ENCODE measurements at places on chromosomes 6 and 20.

GRCh38 chr6:165755583-165755982 lies 92.5 kb upstream of the PDE10A start:
- DNase-seq, result no peak

DNA sequence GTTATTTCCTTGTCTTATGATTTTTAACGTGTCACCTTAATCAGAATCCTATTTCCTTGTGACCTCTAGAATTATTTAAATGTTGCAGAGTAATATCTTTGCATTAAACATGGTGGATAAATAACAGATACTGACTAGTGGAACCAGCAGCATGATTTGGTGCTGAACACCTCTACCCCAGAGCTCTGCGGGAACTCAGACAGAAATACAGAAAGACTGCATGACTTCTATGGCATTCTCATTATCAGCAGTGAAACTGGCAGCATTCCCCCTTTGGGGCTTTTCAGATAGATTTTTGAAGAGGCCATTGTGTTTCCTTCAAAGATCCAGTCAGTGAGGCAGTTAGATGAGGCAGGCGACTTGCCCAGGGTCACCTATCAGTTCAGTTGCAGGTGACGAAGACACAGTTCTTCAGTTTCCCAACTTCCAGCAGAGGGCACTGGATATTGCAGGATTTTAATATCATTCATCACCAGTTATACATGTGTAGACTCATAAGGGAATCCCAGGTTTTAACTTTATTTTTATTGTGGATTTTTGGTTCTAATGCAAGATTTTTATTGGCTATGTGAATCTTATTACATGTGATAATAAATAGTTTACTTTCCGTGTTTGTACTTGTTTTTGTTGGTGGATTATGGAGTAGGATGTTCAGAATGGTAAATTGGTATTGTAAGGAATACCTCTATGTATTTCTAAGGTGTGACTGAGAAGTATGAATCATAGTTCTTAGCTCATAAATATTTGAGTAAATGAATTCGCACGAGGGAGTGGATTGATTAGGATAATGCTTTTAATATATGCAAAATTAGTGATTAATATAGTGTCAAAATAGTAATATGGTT lies 81.3 kb downstream of the AFDN start:
- peak; percentile 38 for DNase-seq

DNA sequence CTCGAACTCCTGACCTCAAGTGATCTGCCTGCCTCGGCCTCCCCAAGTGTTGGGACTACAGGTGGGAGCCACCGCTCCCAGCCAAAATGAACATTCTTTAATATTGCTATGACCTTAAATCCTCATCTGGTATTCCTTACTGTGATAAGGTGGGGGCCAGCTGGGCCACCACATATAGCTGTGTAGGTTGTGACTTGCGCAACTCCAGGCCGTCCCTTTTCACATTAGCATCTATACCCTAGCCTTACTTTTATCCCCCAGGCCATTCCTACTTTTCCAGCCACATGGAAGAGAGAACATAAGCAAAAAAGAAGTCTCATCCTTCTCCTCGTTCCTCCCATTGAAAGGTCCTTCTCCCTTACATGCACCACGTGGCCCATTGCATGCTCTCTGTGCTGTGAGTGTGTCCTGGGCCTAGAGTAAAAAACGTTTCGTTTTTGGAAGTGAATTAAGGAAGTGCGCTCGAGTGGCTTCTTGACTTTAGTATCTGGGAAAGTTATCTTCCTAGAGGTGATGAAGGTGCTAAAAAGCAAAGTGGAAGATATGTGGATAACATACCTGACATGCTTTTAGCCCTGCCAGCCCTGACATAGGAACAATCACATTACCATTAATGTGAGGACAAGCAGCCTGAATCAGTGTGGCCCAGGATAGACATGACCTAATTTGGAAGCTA lies 56.8 kb upstream of the KIF13A start:
- no peak for DNase-seq

DNA sequence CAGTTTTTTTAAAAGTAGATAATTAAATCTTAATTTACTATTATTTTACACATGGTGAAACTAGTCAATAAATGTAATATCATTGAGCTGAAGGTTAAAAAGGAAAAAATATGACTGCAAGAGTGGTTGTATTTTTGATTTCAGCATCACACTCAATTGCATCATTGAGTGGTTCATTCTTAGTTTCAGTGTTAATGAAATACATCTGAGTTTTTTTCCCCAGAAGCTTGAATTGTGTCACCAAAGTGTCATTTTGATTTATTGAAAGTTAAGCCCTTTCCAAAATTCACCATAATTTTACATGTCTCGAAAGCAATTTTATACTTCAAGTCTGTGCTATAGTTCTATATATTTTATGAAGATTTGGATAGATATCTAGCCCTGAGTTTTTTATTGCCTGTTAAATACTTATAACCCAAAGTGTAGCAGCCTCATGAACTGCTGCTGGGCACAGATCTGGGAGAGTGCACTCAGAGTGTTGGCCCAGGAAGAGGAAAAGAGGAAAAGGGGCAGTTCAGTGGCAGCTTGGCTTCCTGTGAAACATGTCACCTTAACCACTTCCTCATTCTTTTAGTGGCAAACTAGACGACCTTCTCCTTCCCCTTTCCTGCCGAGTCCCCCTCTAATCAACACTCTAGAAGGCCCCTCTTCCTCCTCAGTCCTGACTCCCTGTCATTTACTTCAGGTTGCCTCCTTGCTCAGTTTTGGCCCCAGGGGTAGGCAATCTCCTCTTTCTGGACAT lies 140.7 kb downstream of the ESR1 start:
- DNase-seq, result peak; percentile 9

- no peak for DNase-seq
Observed at GRCh38 chr6:167946007-167946406, 51.5 kb upstream of the KIF25 start.
